Stimulated activated CD4-positive, alpha-beta T cell treated with anti-CD3 and anti-CD28 coated beads, Interleukin-15, amount 100 ng/mL, for 24 hours (primary cell): ENCODE measurements at places on chromosomes 2 and 18.
A peak's percentile ranks its signal among the peaks of the same experiment; 100 is the strongest.

GRCh38 chr18:13809043-13809430 lies 14.9 kb upstream of the MC5R start:
- DNase-seq = no peak

DNA sequence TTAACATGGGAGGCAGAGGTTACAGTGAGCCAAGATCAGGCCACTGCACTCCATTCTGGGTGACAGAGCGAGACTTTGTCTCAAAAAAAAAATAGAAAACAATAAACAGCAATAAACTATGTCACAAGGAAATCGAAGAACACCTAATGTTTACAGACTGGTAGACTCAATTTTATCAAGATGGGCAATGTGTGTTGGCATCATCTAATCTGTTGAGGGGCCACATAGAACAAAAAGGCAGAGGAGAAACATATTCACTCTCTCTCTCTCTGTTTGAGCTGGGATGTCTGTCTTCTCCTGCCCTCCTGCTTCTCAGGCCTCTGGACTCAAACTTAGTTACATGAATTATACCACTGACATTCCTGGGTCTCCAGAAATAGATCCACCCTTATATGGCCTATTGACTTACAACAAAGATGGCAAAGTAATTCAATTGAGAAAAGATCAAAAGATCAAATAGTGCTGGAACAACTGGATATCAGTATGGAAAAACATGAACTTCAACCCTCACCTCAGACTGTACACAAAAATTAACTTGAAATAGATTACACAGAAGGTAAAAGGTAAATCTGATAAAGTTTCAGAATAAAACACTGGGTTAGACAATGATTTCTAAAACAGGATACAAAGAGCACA lies 703.8 kb upstream of the CRIM1 start:
- no peak for DNase-seq

GRCh38 chr2:207481924-207482323 lies 47.8 kb upstream of the CREB1 start:
- DNase-seq = no peak

- no peak for DNase-seq
These were observed 1.0 kb upstream of the CHST10 start for GRCh38 chr2:100418406-100418962.

- DNase-seq = no peak
These were observed 812.5 kb upstream of the CHAC2 start for GRCh38 chr2:52955079-52955478.

DNA sequence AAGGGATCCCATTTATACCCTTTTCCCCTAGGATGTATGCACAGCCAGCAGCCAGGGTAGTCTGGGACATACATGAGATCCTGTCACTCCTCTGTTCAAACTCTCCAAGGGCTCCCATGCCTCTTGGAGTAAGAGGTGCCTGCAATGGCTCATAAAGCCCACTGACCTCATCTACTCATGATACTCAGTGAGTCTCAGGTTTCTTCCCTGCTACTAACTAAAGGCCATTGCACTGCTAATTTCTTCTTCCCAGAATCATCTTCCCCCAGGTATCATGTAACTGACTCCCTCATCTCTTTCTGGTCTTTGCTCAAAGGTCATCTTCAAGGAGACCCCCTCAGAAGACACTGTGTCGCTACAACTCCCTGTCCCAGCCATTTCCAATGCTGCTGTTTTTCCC lies 68.2 kb downstream of the CCBE1 start:
- no peak for DNase-seq

DNA sequence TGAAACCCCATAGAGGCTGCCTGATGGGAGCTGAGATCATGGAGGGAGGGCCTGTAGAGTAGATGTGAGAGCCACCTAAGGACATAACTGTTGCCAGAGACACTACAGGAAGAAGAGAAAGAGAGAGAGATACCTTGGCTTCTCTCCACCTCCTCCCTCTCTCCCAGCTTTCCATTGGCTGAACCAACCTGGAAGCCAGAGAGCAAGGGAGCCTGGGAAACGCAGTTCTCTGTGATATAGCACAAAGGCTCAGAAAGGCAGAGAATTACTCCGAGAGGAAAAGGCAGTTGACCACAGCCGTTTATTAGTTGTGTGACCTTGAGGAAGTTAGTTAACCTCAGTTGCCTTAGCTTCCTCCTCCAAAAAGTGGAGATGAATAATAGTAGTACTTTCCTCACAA lies 37.7 kb upstream of the MAT2A start:
- no peak for DNase-seq

- DNase-seq = no peak
These were observed 116.2 kb downstream of the ADCYAP1 start for GRCh38 chr18:1020731-1021344.

GRCh38 chr2:46538393-46538792 lies 59.0 kb downstream of the TMEM247 start:
- no peak for DNase-seq

DNA sequence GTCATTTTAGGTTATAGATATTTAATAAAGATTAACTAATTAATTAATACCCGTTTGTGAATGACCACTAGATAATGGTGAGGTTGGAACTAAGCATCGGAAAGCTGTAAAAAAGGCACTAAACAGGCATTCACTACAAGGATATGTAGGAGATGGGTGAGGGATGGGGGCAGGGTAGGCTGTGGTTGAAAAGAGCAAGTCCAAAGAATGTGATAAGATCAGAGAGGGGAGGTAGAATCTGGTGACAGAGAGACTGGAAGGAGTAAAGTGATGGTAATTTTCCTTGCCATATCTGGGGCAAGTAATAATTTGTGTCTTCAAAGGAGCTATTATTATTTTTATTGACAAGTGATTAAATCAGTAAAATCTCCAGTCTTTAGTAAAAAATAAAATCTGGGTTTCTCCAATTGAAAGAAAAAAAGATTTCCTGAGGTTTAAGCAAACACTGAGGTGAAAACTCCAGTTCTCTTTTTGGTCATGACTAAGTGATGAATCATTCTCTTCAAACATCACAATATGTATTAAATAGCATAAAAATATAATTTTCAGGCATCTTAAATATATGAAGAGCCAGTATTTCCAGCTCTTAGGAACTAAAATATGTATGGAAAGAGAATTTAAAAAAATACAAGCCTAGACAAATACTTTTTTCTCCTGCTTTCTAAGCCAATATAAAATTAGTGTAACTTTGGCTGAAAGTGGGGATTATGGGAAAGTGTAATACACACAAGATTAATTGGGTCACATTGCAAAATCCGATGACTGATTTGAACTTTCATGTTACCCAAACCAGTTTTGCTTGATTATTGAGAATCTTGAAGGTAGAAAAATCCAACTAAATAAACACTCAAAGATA lies 259.1 kb upstream of the RBMS1 start:
- DNase-seq = peak; percentile 35

GRCh38 chr2:117943013-117943672 lies 70.7 kb downstream of the CCDC93 start:
- no peak for DNase-seq

- no peak for DNase-seq
These were observed 59.9 kb downstream of the INPP4A start for GRCh38 chr2:98504381-98505109.

- DNase-seq = no peak
These were observed 152.7 kb upstream of the SPHKAP start for GRCh38 chr2:228334180-228334579.

DNA sequence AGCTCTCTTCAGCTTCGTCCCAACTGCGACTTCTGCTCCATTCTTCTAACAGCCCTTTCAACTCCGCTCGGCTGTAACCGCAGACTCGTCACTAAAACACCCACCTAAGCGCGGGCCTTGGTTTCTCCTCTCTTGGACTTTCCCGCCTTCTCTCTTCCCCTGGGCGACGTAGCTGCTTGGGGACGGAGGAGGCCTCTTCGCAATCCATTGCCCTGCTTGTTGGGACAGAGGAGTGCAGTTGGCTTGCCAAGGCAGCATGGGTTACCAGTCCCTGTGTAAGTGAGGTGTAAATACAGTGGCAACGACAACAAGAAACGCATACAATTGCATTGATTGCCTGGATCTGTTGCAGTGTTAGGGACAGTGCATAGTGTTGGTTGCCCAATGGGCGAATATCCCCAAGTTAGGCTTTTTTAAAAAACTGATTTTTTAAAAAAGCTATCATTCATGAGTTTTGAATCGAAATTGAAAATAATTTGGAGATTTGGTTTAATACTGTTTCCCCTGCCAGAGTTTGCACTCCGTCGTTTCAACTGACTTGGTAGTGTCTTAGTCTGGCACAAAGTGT lies 484 bp upstream of the DARS1 start:
- peak; percentile 89 for DNase-seq

- DNase-seq = no peak
These were observed 78.9 kb downstream of the CPS1 start for GRCh38 chr2:210635257-210635656.

GRCh38 chr2:194343167-194343566 lies 1313.9 kb upstream of the SLC39A10 start:
- no peak for DNase-seq

DNA sequence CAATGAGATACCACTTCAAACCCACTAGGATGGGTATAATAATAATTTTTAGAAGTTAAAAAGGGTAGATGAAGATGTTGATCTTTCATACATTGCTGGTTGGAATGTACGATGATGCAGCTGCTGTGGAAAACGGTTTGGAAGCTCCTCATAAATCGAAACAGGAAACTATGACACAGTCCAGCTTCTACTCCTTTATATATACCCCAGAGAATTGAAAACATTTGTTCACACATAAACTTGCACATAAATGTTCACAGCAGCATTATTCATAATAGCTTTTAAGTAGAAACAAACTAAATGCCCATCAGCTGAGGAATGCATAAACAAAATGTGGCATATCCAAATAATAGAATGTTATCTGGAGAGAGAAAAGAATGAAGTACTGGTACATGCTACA lies 95.0 kb downstream of the STRADB start:
- DNase-seq = no peak

- DNase-seq = no peak
These were observed 53.8 kb upstream of the TMEM163 start for GRCh38 chr2:134772493-134773169.

DNA sequence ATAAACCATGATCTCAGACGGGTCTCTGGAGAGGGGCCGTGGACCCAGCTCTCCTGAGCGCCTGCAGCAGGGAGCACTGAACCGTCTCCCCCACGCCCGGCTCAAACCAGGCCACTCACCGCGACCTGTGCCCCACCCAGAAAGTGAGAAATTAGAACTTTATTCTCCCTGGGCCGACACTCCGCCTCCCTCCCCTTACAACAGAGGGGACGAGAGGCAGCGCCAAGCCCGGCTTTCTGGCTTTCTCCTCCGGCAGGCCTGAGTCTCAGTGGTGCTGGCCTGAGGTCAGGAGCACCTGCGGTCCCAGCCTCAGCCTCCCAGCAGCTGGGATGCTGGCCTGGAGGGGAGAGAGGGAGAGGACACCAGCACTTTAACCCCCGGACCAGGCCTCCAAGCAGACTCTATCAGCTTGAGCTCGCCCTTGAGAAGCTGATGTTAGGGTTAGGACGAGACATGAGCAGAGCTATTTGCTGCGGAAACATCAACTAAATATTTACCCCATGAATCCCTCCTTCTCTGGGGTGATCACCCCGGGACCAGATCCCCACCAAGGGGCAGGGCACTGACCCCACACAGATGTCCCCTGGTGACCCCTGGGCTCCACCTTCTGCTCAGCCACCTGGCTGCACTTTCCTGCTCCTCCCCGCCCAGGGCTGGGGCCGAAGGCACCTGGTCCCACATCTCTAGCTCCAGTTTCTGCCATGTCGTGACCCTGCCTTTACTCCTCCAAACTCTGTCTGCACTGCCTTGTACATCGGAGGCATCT lies 856.3 kb upstream of the SALL3 start:
- DNase-seq = no peak

DNA sequence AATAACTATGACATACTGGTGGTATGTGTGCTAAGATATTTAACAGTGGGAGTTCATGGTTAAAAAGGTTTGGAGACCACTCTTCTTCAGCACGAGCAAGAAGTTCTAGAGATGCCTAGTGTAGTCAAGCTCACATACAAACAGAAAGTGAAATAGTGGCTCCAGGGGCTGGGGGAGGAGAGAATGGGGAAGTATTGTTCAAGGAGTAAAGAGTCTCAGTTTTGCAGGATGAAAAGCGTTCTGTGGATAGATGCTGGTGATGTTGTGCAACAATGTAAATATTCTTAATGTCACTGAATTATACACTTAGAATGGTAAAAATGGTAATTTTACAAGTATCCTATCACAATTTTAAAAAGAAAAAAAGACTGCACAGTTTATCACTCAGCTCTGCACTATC lies 29.0 kb upstream of the EPAS1 start:
- DNase-seq = no peak

- DNase-seq = no peak
These were observed 278.2 kb upstream of the EPAS1 start for GRCh38 chr2:46018773-46019591.

GRCh38 chr2:219199470-219200211 lies 6.9 kb upstream of the ZFAND2B start:
- DNase-seq = no peak

- DNase-seq = no peak
These were observed 377.2 kb downstream of the LRATD1 start for GRCh38 chr2:15009681-15010080.

DNA sequence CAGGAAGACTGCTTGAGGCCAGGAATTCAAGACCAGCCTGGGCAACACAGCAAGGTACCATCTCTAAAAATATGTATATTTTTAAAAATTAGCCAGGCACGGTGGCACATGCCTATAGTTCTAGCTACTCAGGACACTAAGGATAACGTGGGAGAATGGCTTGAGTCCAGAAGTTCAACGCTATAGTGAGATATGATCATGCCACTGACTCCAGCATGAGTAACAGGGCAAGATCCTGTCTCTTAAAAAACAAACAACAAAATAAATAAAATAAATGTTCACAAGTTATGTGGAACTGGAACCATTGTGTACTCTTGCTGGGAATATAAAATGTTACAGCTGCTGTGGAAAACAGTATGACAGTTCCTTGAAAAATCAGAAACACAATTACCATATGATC lies 47.2 kb downstream of the USP34 start:
- no peak for DNase-seq

DNA sequence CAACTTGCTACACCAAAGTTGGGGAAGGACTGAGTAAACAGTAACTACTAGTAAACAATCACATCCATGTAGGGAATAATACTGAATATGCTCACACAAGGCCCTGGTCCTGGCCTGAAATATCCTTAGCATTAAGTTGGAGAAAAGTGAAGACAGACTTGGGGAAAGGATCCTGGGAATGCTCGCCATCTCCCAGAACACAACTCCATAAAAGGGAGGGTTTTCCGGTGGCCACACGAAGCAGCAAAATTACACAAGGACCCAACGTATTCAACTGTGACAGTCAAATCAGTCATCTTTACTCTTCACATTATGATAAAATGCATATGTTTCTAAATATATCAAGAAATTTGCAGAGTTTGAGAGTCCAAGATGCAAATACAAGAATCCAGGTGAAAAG lies 7.3 kb downstream of the NEMP2 start:
- DNase-seq = no peak

- peak; percentile 69 for DNase-seq
These were observed 136.8 kb downstream of the NEDD4L start for GRCh38 chr18:58180738-58181353.

GRCh38 chr2:234463626-234464290 lies 33.1 kb downstream of the ARL4C start:
- peak; percentile 78 for DNase-seq

GRCh38 chr2:202847693-202848524 lies 23.7 kb downstream of the ICA1L start:
- no peak for DNase-seq

- DNase-seq = no peak
These were observed 13.1 kb downstream of the TMEM131 start for GRCh38 chr2:97982621-97983020.
